ENCODE measurements at places on chromosomes 2 and 18. TPM values are rescaled to one million over a fixed set of nuclear protein-coding genes. Genes with fewer than 3 reads are reported as not detected.
A peak's percentile ranks its signal among the peaks of the same experiment; 100 is the strongest.

- no peak overlapping the region for H3K4me3 ChIP-seq
- no peaks in the 10 kb centered on the region for H3K36me3 ChIP-seq
- H3K27ac ChIP-seq: no peak overlapping the region
- DNase-seq: no peak
- no peaks in the 10 kb centered on the region for H3K4me1 ChIP-seq
- H3K27me3 ChIP-seq: no peaks in the 10 kb centered on the region
These were observed 112.2 kb downstream of the GAREM1 start for GRCh38 chr18:32358529-32358928.

DNA sequence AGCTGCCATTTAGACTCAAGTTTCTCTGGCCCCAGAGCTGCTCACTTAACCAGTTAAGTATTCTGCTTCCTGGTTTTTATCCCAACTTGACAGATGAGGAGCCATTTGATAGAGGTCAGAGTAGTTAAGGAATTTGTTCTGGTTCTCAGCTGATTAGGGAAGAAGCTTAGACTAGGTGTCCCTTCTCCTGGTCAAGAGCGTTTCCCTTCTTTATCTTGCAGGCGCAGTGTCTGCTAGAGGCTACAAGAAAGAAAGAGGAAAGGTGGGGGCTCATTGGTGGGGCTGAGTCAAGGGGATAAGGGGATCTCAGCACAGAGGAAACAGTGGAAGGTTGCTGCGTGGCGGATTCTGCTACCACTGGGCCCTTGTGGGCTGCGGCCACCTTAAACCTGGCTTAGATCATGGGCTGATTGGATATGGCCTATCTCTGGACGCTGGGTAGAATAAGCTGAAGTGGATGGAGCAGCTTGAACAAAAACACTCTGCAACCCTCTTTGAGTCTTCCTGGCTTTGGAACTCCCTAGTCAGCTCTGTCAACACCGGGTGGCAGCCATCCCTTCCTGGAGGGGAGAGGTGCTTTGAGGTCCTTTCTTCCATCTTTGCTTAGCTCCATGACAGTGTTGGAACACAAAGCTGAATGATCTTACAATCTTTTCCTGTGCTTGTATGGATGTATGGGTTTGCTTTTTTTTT, 70.8 kb downstream of the QPCT start:
- H3K27ac ChIP-seq: no peak overlapping the region
- H3K4me3 ChIP-seq: no peak overlapping the region
- H3K4me1 ChIP-seq: no peaks in the 10 kb centered on the region
- no peak for DNase-seq

DNA sequence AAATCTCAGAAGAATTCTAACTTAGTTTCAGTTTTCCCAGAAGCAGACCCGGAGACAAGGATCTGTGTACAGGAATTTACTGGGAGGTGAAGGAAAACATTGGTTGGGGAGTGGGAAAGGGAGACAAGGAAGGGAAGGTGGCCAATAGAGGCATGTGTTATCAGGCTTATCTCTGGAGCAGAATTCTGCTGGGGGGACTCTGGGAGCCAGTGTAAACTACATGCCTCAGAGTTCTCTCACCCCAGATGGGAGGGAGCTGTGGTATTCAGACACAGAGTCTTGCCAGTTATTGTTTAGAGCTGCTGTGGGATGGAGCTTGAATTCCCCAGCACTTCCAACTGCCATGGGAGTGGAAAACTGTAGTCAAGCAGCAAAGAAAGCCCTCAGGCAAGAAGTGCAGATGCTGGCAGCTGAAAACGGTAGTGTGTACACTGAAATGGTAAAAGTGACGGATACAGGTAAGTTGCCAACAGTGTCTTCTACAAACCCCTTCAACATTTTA, 19.0 kb downstream of the DNPEP start:
- H3K4me1 ChIP-seq: no peaks in the 10 kb centered on the region
- DNase-seq: no peak
- no peak overlapping the region for H3K27ac ChIP-seq
- no peaks in the 10 kb centered on the region for H3K27me3 ChIP-seq
- H3K4me3 ChIP-seq: no peak overlapping the region

DNA sequence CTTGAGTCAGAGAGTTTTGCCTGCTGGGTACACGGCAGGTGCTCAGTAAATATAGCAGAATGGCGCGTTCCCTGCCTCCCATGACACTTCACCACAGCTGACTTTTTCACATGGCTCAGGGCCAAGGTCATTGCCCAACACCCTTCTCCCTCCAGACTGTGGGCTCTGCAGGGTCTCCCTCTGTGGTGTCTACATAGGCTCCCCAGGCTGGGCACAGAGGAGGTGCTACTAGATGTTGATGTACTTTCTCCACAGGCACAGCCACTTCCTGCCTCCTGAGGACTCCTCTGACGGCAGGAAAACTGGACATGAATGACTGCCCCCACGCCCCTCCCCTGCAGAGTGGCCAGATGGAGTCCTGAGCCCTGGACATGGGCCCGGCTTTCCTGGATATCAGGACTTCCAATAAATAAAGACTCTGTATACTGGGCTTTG, 4.2 kb downstream of the CHCHD5 start:
- no peaks in the 10 kb centered on the region for H3K27me3 ChIP-seq
- no peak for DNase-seq
- peaks cover 14% of the 10 kb centered on the region for H3K4me1 ChIP-seq
- peaks cover 40% of the 10 kb centered on the region for H3K36me3 ChIP-seq
- no peak overlapping the region for H3K27ac ChIP-seq
- no peak overlapping the region for H3K4me3 ChIP-seq

GRCh38 chr18:44996261-44996660, 315.6 kb downstream of the SETBP1 start:
- H3K27ac ChIP-seq: no peak overlapping the region
- no peak overlapping the region for H3K4me3 ChIP-seq
- no peaks in the 10 kb centered on the region for H3K36me3 ChIP-seq

DNA sequence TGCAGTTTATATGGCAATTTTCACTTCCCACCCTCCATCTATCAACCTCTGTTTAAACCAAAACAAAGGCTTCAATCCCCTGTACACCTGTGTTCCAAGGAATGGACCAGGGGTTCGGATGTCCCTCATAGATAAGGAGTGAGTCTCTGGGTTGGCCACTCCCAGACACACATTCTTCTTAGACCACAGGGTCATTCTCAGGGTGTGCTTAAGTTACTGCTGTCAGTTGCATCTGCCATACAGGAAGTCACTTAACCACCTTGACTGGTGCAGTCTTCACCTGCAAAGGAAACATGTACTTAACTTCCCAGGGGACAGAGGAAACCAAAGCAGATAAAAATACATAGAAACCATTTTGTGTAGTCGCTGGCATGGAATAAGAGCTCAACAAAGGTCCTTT, 151.0 kb upstream of the NDUFV2 start:
- peaks cover 10% of the 10 kb centered on the region for H3K27me3 ChIP-seq
- no peak overlapping the region for H3K27ac ChIP-seq
- no peak for DNase-seq
- H3K36me3 ChIP-seq: no peaks in the 10 kb centered on the region

- no peaks in the 10 kb centered on the region for H3K27me3 ChIP-seq
- no peak for DNase-seq
- H3K4me3 ChIP-seq: no peak overlapping the region
- H3K36me3 ChIP-seq: no peaks in the 10 kb centered on the region
- no peak overlapping the region for H3K27ac ChIP-seq
These were observed 127.4 kb downstream of the CHST9 start for GRCh38 chr18:27057519-27058234.

DNA sequence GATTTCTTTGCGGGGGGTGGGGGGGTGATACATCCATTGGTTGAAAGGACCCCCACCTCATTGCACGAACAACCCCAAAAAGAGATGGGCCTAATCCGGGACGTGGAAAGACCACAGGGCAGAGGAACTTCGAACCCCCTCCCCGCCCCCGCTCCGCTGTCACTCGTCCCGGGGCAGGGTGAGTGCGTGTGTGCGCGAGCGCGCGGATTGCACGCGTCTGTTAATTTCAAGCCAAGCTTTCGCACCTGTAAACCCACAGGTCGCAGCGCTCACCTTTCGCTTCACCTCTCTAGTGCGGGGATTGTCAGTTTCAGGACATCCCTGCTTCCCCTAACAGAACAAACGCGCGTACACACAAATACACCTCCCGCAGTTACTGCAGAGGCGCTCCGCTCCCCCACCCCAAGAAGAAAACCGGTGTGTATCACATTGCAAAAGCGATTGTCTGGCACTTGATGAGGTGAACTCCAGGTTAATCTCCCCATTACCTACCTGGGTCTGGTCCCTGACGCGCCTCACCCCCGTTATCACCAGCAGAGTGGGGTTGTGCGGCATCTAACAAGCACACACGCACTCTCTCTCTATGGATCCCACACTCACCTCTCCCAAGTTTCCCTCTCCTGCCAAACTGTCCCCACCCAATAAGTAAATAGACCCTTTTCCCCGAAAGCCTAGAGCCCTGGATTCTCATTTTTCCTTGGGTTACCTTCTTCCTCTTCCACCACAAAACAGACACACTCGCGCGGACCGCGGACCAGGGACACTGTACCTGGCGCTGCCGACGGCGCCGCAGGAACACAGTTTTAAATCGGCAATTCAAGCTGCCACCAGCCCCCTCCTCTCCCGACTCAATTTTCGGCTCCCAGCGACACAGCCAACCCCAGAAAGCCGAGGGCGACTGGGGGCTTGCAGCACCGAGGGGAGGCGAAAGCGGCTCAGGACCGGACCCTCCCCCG, 1.0 kb downstream of the CYP26B1 start:
- DNase-seq: no peak
- peaks cover 3% of the 10 kb centered on the region for H3K4me1 ChIP-seq
- peak overlapping the region; percentile 27 for H3K4me3 ChIP-seq
- no peaks in the 10 kb centered on the region for H3K36me3 ChIP-seq
- H3K27ac ChIP-seq: no peak overlapping the region
- H3K27me3 ChIP-seq: peaks cover 6% of the 10 kb centered on the region

DNA sequence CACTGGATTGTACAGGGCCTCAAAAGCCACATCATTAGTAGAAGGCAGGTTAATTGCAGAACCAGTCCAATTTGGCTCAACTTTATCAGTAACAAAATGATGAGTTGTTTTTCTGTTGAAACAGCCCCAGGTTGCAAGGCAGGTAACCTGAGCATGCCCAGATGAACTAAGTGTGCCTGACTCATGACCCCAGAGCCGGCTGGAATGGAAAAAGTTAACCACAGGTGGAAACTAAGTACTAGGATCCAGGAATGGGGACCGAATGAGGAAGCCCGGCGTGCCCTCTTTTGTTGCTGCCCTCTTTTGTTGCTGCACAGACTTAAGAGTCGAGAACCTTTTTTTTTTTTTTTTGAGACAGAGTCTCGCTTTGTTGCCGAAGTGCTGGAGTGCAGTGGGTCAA, 79.5 kb upstream of the YWHAQ start:
- no peaks in the 10 kb centered on the region for H3K4me1 ChIP-seq
- H3K36me3 ChIP-seq: no peaks in the 10 kb centered on the region
- no peak for DNase-seq
- no peak overlapping the region for H3K27ac ChIP-seq

GRCh38 chr18:51278045-51278649, 80.7 kb upstream of the MEX3C start:
- H3K27ac ChIP-seq: no peak overlapping the region
- H3K36me3 ChIP-seq: no peaks in the 10 kb centered on the region
- DNase-seq: no peak
- no peaks in the 10 kb centered on the region for H3K4me1 ChIP-seq

GRCh38 chr2:240774856-240775255, 45.2 kb downstream of the KIF1A start:
- no peak overlapping the region for H3K4me3 ChIP-seq
- H3K27ac ChIP-seq: no peak overlapping the region
- no peaks in the 10 kb centered on the region for H3K4me1 ChIP-seq
- H3K27me3 ChIP-seq: peaks cover 5% of the 10 kb centered on the region
- DNase-seq: no peak

- no peaks in the 10 kb centered on the region for H3K4me1 ChIP-seq
- H3K4me3 ChIP-seq: no peak overlapping the region
- H3K36me3 ChIP-seq: no peaks in the 10 kb centered on the region
- no peak overlapping the region for H3K27ac ChIP-seq
- no peak for DNase-seq
These were observed 103.4 kb upstream of the CAVIN2 start for GRCh38 chr2:191950132-191950874.

- H3K27ac ChIP-seq: no peak overlapping the region
- peaks cover 3% of the 10 kb centered on the region for H3K36me3 ChIP-seq
- no peak overlapping the region for H3K4me3 ChIP-seq
- H3K4me1 ChIP-seq: peaks cover 5% of the 10 kb centered on the region
- DNase-seq: no peak
These were observed 8.9 kb downstream of the HNRNPA3 start for GRCh38 chr2:177221534-177221933.

GRCh38 chr2:201618744-201619662, 24.3 kb downstream of the TMEM237 start:
- no peak overlapping the region for H3K4me3 ChIP-seq
- H3K36me3 ChIP-seq: no peaks in the 10 kb centered on the region
- H3K27ac ChIP-seq: no peak overlapping the region
- H3K27me3 ChIP-seq: no peaks in the 10 kb centered on the region

DNA sequence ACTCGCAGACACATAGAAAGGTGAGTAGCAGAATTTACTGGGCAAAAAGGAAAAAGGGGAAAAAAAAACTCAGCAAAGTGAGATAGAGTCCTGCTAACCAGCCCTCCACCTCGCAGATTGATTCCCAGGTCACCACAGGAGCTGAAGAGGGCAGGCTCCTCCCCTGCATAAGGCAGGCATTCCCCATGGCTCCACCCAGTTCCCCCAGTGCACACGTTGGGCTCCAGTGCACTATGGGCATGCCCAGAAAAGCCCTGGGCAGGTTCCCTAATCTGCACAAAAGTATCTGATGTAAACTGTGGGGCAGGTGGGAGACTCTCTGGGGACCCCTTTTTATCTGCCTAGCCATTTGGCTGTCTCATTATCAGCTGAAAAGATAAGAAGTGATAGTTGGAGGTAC, 461.2 kb upstream of the TMEFF2 start:
- H3K4me3 ChIP-seq: no peak overlapping the region
- H3K27ac ChIP-seq: no peak overlapping the region
- H3K4me1 ChIP-seq: no peaks in the 10 kb centered on the region
- no peaks in the 10 kb centered on the region for H3K36me3 ChIP-seq
- H3K27me3 ChIP-seq: no peaks in the 10 kb centered on the region

DNA sequence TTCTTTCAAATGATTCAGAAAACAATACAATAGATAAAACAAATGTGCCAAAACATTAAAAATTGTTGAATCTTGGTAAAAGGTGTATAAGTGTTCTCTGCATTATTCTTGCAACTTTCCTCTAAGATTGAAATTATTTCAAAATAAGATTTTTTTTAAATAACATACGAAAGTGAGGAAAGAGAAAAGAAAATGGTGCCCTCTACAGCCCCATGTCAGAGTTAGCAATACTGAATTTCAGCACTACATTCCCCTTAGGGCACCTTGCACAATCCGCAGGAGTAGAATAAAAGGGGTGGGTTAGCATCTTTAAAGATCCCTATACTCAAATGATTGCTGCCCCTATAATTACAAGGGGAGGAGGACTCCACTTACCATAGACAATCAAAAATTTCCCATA, 433.7 kb downstream of the BCL11A start:
- H3K27ac ChIP-seq: no peak overlapping the region
- no peak for DNase-seq
- H3K4me3 ChIP-seq: no peak overlapping the region
- H3K36me3 ChIP-seq: no peaks in the 10 kb centered on the region
- no peaks in the 10 kb centered on the region for H3K4me1 ChIP-seq

Gene LCT
- 0.05 TPM for total RNA-seq

Gene CPO
- total RNA-seq: not detected

Gene CCDC74B
- total RNA-seq: 2.0 TPM

Gene LYG2
- not detected for total RNA-seq

Gene NETO1
- not detected for total RNA-seq

Gene SERPINB10
- total RNA-seq: not detected

Gene UGT1A10
- total RNA-seq: not detected

Gene DYNAP
- not detected for total RNA-seq
